COR-L47 (cell line): ENCODE measurements at places on chromosomes 7 and 10.

- peak; percentile 78 for DNase-seq
These were observed 354.2 kb downstream of the DNAJB6 start for GRCh38 chr7:157690833-157691585.

- peak; percentile 14 for DNase-seq
These were observed 482 bp upstream of the ACTR3C start for GRCh38 chr7:150323682-150324372.

DNA sequence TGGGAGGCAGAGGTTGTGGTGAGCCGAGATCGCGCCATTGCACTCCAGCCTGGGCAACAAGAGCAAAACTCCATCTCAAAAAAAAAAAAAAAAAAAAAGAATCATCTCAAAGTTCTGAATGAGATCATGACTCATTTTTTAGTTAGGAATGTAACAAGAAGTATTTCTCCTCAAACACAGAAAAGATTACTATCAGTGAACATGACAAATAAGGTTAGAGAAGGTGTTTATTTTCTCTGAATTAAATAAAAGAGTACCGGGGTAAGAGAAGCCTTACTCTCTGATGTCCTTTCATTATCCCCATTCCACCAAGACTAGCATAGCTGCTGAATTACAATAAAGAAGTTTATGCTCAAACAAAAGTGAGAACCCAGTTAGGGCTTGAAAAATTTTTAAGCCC is 50.1 kb downstream of the IPMK start:
- no peak for DNase-seq

GRCh38 chr10:73039635-73040034 is 57.0 kb downstream of the P4HA1 start:
- DNase-seq = no peak

DNA sequence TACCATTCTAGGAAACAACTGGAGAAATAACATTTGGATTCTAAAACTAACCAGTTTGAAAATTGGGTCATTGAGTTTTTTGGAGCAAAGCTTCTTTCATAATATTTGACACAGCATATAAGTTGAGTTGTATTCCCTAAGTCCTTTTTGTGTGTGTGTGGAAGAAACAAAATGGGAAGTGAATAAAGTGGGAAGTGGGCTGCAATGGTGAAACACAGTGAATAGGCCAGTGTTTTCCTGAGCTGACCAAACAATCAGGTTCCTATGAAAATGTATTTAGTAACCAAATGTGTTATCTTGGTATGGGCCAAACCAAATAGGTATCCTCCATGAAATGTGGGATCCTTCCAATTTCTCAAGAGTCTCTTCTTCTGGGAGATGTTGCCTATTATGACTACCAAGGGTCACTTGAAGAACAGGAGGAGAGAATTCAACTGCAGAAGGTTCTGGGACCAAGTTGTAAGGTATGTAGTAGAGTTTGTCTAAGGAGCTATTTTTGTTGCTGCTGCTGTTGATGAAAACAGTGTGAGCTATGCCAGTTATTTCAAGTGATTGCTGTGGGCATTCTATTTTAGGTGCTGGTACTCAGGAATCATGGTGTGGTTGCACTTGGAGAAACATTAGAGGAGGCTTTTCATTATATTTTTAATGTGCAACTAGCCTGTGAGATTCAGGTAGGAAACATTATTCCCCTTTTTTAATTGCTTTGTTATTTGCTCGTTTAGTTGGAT is 88.3 kb upstream of the MXI1 start:
- DNase-seq = no peak

DNA sequence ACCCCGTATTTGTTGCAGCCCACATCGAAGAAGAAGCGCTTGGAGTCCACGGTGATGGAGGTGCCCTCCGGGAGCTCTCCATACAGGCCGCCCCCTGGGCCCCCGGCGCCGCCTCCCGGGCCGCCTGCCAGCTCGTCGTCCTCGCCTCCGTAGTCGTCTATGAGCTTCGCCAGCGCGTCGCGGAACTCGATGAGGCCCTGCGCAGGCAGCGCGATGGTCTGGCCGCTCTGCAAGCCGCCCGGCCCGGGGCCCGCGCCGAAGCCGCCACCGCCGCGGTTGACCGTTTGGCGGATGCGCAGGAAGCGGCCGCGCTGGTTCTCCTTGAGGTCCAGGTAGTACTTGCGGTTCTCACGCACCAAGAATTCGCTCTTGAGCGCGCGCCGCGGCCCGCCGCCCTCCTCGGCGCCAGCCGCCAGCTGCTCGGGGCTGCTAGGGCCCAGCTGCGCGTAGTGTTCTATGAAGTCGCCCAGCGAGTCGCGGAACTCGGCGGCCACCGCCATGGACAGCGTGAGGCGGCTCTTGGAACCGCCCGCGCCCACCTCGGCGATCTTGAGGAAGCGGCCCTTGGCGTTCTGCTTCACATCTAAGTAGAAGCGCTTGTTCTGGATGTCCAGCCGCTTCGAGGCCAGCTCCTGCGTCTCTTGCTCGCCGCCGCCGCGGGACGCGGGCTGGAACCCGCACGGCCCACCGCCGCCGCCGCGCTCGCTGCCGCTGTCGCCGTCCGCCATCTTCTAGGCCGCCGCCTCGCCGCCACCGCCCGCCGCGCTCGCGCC is 523 bp downstream of the PURB start:
- peak; percentile 51 for DNase-seq

DNA sequence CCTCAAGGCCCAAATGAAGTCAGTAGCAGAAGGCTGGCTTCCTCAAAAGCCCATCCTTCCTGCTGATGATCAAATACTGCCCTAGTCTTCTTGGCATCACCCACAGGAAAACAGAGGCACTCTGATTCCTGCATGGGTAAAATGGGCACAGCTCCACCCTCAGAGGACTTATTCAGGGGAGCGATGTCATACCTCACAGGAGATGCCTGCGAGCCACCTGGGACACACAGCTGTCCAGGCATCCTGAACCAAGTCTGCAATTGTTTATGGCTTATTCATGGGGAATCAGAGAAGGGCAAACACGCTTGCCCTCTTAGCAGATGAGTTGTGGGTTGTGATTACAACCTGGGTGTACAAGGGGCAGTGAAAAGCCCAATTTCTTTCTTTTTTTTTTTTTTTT is 22.0 kb upstream of the LMTK2 start:
- no peak for DNase-seq

- no peak for DNase-seq
These were observed 268.4 kb upstream of the NPVF start for GRCh38 chr7:25496476-25497368.

- DNase-seq = no peak
These were observed 20.6 kb upstream of the CELF2 start for GRCh38 chr10:10996966-10997620.

- DNase-seq = no peak
These were observed 32.0 kb downstream of the AUTS2 start for GRCh38 chr7:69630292-69630691.

DNA sequence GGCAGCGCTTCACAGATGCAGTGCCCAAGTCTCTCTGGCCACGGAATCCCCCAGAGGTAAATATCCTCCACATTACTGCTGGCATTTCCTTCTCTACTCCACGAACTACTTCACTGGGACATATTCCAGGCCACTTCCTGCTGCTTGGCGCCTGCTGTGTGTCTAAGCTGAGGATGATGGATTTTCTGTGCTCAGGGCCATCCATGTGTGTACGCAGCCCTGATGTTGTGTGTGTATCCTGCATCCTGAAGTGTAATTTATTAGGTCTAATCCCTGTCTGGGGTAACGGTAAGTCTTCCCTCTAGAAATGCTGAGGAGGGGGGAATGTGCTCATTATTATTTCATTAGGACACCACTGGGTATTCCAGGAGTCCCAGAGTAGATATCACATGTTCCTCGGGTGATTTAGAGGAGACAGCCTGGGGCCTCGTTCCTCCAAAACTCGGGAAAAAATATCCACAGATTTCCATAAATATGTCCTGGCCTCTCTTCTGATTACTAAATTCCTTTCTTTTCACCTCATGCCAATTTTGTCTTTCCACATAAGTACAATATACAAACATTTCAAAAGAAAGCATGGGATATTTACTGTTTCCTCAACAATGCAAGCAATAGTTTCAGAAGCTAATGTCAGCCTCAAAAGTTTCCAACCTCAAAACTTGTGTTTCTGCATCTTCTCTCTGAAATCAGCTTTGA is 25.5 kb upstream of the HABP2 start:
- DNase-seq = no peak

DNA sequence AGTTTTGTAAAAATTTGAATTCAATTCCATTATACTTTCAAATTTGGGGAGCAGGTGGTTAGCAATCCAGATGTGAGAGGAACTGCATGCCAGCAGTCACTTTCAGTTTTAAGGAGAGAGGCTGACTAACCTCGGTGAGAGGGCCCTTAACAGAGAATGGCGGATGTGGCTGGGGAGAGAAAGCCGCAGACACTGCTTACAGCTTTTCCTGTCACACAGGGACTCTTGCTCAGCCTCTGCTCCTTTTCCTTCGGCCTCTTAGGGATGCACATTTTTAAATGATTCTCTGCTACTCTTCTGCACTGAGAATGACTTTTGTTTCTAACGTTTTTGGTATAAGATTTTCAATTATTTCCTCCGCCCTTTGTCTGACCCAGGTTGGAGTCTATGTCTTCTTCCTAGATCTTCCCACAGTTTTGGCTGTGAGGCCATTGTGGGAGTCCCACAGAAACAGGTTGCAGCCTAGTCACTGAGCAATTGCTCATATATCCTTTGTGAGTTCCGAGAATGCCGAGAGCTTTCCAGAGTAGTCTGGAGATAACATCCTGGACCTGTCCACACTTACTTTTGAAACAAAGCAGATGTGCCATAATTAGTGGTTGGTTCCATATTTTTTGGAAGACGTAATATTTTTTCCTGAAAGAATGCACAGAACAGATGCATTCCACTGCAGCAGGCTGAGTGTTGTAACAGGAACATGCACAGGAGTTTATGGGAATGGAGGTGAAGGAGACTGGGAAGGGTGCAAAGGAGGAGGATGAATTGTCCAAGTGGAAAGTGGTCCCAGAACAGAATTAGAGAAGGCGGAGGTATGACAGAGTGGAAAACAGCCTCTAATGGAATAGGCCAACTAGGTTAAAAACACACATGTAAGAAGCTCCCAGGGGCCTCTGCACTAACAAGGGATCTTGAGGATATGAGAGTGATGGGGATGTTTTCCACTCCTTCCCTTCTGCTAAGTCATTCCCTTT is 168.0 kb upstream of the ZNF32 start:
- no peak for DNase-seq

DNA sequence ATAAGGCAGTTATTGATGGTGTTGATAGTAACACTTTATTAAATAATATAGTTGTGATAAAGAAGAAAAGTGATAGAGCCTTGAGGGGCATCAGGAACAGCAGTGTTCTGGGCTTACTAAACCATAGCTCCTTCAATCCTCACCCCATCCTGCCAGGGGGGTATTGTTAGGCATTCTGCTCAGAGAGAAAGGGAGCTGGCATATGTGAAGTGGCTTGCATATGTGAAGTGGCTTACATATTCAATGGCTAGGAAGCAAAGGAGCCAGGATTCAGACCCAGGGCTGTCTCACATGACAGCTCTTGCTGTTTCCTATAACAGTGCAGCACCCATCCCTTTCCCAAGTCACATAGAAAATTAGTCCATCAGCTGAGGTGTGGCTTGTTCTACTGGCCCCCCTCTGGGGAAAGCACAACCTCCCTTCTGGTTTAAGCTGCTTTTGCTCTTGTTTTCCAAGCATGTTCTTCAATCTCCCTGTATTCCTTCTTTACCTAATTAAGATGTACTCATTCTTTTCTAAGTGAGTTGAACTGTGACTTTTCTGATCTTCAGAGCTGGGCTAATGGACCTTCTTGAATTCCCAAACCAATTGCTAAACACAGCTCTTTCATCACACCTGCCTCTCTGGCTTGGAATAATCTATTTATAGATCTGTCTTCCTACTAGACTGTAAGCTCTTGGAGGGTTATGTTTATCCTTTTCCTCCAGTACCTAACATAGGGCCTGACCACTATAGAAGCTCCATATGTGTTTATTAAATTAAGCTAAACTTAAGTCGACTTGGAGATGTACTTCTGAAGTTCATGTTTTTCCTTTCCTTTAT is 108.7 kb upstream of the GLI3 start:
- DNase-seq = no peak

GRCh38 chr10:58641095-58641531 is 128.4 kb downstream of the BICC1 start:
- DNase-seq = peak; percentile 34

- no peak for DNase-seq
These were observed 108.3 kb upstream of the TCERG1L start for GRCh38 chr10:131419797-131420196.

DNA sequence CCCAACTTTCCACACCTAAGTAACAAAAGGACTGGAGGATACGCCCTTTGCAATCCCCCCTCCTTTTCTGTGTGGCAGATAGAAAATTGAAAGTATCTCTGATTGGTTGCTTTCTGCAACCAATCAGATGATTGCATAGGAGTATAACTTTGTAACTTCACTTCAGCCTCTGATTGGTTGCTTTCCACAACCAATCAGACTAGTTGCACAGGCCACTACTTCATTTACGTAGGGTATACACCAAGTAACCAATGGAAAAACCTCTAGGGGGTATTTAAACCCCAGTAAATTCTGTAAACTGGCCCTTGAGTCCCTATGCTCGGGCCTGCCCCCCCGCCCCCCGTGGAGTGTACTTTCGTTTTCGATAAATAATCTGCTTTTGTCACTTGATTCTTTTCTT is 1080.4 kb downstream of the CNTNAP2 start:
- DNase-seq = no peak
